Right ventricle myocardium superior (tissue), 1 donor: ENCODE measurements at places on chromosomes 12 and 14. TPM values are rescaled to one million over a fixed set of nuclear protein-coding genes. Genes with fewer than 3 reads are reported as not detected.

The PTCSC3 gene
- not detected for total RNA-seq

The MYL6 gene
- 513 TPM for total RNA-seq

The BEGAIN gene
- total RNA-seq: 0.46 TPM

The GPR68 gene
- total RNA-seq: 0.13 TPM

The WIF1 gene
- total RNA-seq: not detected

The HNRNPC gene
- 238 TPM for total RNA-seq

The NUDT14 gene
- total RNA-seq: 32.2 TPM

The MYO1H gene
- total RNA-seq: 0.78 TPM

The M6PR gene
- total RNA-seq: 88.2 TPM

The OASL gene
- 0.35 TPM for total RNA-seq

DNA sequence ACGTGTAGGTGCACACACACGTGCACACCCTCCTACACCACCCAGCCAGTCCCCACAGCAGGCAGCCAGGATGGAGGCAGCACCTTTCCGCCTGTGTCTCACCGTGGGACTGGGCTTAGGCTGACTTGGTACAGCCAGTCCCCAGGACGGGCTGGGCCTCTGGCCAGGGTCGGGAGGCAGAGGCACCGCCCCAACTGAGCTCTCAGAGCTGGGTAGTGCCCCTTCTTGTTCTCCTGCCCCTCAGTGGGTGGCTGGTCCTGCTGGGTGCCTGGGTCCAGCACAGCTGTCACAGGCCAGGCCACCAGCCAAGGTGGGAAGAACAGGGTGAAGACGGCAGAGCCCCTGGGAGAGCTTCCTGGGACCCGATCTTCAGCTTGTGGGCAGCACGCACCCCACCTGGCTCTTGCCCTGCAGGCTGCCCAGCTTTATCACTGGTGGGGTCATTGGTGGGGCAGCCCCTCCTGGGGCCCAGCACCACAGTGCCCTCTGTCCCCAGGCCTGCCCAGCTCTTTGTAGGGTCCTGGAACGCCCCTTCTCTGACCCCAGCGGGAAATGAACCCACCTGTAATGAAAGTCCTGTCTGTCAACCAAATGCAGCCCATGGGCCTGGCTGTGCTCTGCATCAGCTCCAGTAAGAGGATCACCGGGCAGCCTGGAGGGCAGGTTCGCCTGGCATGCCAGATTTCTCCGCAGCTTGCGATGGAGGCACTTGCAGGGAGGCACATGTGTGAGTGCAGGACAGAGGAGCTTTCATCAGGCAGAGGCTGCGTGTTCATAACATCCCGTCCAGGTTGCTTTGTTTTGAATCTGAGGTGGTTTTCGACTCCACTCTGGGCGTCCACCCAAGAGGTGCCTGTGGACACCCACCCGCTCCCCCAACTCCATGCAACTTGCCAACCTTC, 14.7 kb downstream of the CDCA4 start:
- no peak for DNase-seq

DNA sequence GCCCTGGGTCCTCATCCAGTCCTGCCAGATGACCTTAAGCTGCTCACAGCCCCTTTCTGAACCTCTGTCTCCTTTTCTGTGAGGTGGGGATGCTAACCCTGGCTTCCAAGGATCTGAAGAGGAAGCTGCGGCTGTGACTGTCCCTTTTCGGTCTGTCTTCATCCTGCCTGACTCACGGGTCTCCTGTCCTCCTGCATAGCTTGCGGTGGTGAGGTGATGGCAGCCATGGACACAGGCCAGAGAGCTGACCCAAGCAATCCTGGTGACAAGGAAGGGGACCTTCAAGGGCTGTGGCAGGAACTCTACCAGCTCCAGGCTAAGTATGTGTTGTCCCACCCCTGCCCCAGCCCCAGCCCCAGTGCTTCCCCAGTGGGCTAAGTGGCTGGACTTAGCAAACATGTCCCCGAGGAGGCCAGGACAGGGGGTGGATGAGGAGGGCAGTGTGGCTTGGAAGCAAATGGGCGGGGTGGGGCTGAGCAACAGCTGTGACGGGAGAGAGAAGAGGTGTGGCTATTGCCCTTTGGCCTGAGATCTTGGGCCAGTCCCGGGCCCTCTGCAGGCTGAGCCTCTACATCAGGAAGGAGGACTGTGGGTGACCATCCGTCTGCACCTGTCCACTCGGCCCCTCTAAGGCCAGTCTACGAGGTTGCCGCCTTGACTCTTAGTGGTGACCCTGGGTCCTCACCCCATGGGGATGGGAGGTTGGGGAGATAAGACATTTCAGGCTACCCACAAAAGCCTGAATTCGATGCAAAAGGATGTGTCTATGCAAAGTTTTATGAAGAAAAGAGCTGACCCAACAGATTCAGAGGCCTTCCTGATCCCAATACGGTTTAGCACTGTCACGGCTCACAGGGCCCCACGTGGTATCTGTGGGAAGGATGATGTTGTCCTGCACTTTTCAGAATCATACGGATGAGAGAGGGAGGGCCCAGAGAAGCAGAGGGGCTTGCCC, 1.1 kb downstream of the CCDC197 start:
- no peak for DNase-seq

- no peak for DNase-seq
Measured at GRCh38 chr12:70852416-70853150, 68.0 kb downstream of the PTPRR start.

DNA sequence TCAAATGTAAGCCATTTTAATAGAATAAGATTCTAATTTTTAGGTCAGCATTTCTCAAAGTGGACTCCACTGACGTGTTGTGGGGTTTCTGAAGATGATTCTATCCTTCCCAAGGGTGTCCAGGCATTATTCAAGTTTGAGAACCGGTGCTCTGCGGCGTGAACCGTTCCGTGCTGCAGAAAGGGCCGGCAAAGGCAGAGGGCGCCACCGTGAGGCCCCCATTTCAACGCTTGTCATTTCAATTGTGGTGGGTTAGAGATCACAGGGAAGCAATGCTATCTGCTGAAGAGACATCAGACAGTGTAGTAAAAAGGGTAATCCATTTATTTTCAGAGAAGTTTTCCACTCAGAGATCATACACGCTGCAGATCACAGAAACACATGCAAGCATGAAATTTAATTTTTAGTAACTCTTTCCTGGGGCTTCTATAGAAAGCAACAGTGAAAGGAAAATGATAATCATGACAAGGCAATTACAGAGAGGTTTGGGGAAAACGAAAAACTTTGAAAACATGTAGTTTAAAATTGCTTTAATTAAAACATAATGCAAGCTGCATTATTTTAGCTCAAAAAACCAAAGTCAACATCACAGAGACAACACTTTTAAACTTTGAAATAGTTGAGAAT, 201.7 kb downstream of the EXOC5 start:
- peak; percentile 46 for DNase-seq

DNA sequence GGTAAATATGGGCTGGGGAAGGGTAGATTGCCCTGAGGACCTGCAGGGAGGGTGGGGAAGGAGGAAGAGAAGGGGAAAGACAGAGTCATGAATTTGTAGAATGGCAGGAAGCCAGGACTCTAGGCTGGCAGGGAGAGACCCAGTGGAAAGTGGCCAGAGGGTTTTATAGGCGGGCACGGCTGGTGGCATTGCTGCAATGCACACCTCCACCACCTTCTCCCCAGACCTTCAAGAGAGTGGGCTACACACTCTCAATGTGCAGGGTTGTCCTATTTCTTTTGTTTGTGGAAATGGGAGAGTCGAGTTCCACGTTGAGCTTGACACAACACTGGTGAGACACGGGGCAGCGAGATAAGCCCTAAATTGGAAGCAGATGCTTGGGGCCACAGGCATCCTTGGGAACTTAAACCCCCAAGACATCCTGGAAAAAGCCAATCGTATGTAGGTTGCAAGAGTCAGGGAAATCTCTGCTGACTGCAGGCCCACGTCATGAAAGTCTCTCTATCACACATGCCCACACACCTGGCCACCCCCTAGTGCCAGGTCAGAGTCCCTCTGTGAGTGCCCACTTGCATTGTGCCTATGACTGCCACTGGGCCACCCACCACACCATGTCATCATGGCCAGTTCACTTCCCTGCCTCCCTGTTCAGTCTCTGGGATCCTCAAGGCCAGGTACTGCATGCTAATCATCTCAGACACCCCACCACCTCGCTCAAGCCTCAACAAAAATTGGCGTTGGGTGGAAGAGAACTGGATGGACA, 38.0 kb upstream of the BDKRB2 start:
- DNase-seq: no peak

GRCh38 chr12:9127484-9127883, 11.8 kb upstream of the A2M start:
- peak; percentile 40 for DNase-seq

GRCh38 chr12:62434494-62435302, 31.9 kb upstream of the MON2 start:
- no peak for DNase-seq

- DNase-seq: no peak
Measured at GRCh38 chr12:104733717-104734175, 224.3 kb downstream of the SLC41A2 start.

DNA sequence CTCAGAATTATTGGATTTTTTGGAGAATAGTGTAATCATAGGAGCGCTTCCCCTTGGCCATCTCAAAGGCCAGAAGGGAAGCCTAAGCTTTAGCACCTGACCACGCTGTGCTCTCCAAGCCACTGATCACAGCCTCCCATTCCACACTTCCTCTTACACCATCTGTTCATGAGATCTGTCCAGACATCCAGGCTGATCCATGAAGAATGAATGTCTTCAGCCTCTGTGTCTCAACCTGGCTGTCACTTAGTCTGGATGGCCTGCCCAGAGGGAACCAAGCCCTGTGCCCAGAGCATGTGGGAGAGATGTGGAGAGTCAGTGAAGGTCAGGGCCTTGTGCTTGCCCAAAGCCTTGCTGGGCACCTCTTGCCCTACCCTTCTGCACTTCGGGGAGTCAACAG, 40.5 kb downstream of the TSPAN11 start:
- no peak for DNase-seq

DNA sequence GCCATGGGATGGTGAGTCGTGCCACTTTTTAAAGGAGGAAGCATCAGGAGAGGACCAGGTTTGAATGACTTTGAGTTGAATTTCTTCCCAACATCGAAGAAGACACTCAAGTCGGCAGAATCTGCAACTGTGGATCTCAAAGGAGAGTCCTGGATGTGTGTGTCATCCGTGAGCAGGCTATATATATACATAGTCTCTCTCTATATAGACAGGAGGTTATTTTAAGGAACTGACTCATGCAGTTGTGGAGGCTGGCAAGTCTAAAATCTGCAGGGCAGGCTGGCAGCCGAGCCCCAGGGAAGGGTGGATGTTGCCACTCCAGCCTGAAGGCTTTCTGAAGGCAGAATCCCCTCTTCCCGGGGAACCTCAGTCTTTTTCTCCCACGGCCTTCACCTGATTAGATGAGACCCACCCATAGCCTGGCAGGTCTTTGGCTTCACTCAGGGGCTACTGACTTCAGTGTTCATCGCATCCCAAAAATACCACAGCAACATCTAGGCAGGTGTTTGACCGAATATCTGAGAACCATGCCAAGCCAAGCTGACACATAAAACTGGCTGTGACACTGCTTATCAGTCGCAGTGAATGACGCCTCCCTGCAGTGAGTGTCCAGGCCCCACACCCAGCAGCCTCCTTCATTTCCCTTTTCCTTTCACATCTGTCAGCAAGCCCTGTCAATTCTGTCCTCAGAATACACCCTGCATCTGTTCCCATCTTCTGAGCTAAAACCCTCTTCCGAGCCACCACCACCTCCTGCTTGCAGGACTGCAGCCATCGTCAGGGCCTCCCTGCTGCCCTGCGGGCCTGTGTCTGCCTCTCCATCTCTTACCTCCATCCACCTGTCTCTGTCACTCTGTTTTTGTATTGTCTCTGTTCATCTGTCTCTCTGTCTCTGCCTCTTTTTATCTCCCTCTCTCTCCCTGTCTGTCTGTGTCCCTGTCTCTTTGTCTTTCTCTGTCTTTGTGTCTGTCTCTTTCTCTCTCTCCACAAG, 54.0 kb downstream of the ZNF664 start:
- no peak for DNase-seq

GRCh38 chr12:47578836-47579235, 127.0 kb downstream of the RPAP3 start:
- DNase-seq: no peak

- no peak for DNase-seq
Measured at GRCh38 chr14:98368916-98369315, 903.1 kb downstream of the BCL11B start.

DNA sequence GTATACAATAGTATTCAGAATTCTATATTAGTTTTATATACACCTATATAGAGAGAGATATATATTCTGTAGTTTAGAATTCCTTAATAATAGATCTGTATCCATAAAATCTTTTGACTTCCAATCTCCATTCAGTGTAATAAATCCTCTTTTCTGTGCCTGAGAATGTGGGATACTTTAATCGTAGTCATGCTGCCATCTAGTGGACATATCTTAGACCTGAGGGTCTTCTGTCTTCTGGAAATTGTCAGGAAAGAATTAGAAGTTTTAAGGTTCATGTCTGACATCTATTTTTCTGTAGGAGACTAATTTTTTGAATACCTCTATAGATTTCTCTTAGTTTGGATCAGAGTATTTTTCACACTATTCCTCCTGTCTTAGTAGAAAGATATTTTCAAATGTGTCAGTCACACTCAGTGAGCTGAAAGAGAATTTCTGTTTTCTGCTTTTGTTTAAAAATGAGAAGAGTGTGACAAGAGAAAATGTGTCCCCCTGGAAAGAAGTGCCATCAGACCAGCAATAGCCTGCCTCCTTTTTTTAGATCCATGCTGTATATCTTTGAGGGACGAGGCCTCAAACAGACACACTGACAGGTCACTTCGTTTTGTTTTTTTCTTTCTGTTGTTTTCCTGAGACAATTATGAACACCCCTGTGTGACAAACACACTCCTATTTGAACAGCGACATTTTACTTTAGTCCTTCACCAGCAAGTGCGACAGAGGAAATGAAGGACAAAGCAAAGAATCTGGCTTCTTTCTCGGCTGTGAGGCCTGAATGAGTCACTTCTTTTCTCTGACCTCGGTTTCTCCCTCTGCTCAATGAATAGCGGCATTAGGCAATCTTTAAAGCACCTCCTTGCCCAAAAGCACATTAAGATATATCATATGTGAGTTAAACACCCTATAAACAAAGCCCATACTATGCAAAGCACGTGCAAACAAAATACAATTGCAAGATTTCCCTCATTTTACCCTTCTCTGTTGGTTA, 96.3 kb downstream of the GALC start:
- DNase-seq: no peak

DNA sequence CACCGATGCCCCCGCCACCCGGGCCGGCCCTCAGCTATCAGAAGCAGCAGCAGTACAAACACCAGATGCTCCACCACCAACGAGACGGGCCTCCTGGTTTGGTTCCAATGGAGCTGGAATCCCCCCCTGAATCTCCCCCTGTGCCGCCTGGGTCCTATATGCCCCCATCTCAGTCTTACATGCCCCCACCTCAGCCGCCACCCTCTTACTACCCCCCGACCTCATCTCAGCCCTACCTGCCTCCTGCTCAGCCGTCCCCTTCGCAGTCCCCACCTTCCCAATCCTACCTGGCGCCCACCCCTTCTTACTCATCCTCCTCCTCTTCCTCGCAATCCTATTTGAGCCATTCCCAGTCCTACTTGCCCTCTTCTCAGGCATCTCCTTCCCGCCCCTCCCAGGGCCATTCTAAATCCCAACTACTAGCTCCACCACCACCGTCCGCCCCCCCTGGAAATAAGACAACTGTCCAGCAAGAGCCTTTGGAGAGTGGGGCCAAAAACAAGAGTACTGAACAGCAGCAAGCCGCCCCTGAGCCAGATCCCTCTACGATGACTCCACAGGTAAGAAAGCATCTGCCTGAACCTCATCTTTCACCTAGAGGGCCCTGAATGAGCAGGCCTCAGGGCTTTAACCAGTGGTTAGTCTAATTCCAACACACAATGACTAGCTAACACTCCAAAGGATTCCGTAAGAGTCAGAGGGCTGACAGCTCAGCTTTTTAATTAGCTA, 851 bp downstream of the YLPM1 start:
- DNase-seq: no peak

- no peak for DNase-seq
Measured at GRCh38 chr12:52691076-52691840, 11.1 kb upstream of the KRT1 start.

GRCh38 chr14:63715360-63715759, 12.5 kb downstream of the SGPP1 start:
- no peak for DNase-seq
